ENCODE measurements at places on chromosomes 2 and 18.
A peak's percentile ranks its signal among the peaks of the same experiment; 100 is the strongest.

DNA sequence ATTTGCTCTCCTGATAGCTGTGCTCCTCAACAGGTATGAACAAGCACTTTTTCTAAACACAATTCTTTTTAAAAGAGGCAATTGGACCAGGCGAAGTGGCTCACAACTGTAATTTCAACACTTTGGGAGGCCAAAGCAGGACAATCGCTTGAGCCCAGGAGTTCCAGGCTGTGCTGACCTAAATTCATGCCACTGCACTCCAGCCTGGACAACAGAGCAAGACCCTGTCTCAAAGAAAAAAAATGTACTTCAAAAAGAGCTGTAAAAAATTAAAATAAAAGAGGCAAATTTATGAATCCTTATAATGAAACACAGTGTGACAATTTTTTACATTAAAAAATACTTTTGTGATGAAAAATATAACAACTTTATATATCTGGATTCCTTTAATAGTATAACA lies 1.8 kb upstream of the FAM124B start:
- no peaks in the 10 kb centered on the region for H3K36me3 ChIP-seq
- no peaks in the 10 kb centered on the region for H3K27me3 ChIP-seq
- H3K4me1 ChIP-seq: no peaks in the 10 kb centered on the region
- no peak overlapping the region for H3K4me3 ChIP-seq

DNA sequence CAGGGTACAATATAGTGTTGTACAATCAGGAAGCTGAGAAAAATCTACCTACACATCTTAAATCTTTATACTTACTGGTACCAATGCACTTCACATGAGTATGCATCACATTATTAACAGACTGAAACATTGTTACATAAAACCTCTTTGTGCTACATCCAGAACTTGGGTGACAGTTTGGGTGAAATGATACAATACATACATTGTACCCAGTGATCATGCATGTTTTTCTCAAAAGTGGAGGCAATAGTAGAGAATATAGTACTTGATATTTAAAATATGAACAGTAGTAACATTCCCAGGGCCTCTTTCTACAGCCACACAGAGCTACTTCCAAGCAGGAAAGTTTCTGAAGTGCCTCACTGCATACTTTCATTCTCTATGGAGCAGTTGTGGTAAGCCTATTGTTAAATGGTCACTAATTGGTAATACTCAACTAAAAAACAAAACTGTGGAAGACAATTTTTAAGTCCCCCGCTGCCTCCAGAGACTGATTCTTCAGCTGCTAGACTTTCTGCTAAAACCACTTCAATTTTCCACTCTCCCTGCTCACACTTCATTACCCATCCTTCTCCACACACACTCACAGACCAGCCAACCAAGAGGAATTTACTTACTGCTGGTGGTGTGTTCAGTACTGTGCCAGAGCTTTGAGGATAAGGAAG lies 22.9 kb upstream of the GRB14 start:
- no peak for DNase-seq
- no peaks in the 10 kb centered on the region for H3K4me1 ChIP-seq
- no peak overlapping the region for H3K27ac ChIP-seq
- H3K4me3 ChIP-seq: no peak overlapping the region

GRCh38 chr2:204078003-204078698 lies 141.6 kb downstream of the ICOS start:
- H3K4me1 ChIP-seq: no peaks in the 10 kb centered on the region
- H3K27ac ChIP-seq: no peak overlapping the region
- H3K4me3 ChIP-seq: no peak overlapping the region

- no peak overlapping the region for H3K27ac ChIP-seq
- H3K36me3 ChIP-seq: no peaks in the 10 kb centered on the region
- H3K4me3 ChIP-seq: no peak overlapping the region
- no peak for DNase-seq
Measured at GRCh38 chr2:235171550-235172031, 219.8 kb downstream of the SH3BP4 start.

- H3K27me3 ChIP-seq: no peaks in the 10 kb centered on the region
- no peak overlapping the region for H3K4me3 ChIP-seq
- DNase-seq: no peak
- H3K27ac ChIP-seq: no peak overlapping the region
Measured at GRCh38 chr2:196059491-196059960, 9.1 kb downstream of the DNAH7 start.

GRCh38 chr2:20356042-20356441 lies 5.4 kb upstream of the PUM2 start:
- H3K36me3 ChIP-seq: no peaks in the 10 kb centered on the region
- H3K27me3 ChIP-seq: no peaks in the 10 kb centered on the region
- H3K4me3 ChIP-seq: no peak overlapping the region

- H3K27ac ChIP-seq: no peak overlapping the region
- DNase-seq: no peak
- no peaks in the 10 kb centered on the region for H3K4me1 ChIP-seq
- H3K27me3 ChIP-seq: no peaks in the 10 kb centered on the region
- peaks cover 5% of the 10 kb centered on the region for H3K36me3 ChIP-seq
Measured at GRCh38 chr2:29139152-29139551, 23.9 kb downstream of the CLIP4 start.

GRCh38 chr18:45518311-45519155 lies 96.7 kb upstream of the SLC14A2 start:
- no peak overlapping the region for H3K4me3 ChIP-seq
- no peak overlapping the region for H3K27ac ChIP-seq
- H3K27me3 ChIP-seq: no peaks in the 10 kb centered on the region
- no peak for DNase-seq
- H3K4me1 ChIP-seq: peaks cover 2% of the 10 kb centered on the region
- H3K36me3 ChIP-seq: no peaks in the 10 kb centered on the region

DNA sequence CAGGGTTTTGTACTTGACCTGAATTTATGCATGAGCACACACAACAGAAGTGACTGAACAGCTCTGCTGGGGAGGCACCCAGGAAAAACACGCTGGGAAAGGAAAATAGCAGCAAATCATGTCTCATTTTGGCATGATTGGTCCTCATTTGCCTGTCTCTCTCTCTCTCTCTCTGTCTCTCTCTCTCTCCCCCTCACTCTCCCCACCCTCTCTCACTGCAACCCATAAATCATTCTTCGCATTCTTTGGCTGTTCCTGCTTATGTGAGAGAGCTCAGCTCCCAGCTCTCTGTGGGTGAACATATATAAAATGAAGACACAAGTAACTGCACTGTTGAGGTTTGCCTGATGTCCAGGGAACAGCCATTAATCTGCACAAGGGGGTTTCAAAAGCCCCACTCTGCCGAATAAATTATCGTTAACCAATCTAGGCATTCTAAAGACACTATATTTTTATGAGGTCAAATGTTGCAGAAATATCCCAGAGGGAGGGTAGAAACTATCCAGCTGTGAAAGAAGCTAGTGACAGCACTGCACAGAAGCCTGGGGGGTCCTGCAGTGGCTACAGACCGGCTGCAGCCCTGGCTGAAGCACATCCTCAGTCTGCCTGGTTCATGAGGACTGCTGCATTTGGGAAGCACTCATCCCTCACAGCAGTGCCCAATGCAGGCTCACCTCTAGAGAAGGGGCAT lies 260.3 kb downstream of the AFF3 start:
- H3K4me1 ChIP-seq: no peaks in the 10 kb centered on the region
- DNase-seq: no peak
- no peaks in the 10 kb centered on the region for H3K36me3 ChIP-seq
- no peaks in the 10 kb centered on the region for H3K27me3 ChIP-seq
- no peak overlapping the region for H3K4me3 ChIP-seq

DNA sequence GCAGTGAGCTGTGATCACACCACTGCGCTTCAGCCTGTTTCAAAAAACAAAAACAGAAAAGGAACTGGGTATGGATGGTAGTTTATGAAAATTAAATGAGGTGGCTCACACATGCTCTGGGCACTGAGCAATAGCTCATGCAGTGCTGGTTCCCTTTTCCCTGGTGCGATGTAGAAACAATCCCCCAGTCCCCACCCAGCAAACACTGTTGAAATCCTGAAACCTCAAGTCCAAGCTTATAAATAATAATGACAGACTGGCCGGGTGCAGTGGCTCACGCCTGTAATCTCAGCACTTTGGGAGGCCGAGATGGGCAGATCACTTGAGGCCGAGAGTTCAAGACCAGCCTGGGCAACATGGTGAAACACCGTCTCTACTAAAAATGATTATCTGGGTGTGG lies 55.4 kb upstream of the SMAD2 start:
- H3K36me3 ChIP-seq: no peaks in the 10 kb centered on the region
- H3K4me3 ChIP-seq: no peak overlapping the region
- no peaks in the 10 kb centered on the region for H3K27me3 ChIP-seq
- no peak overlapping the region for H3K27ac ChIP-seq

- H3K36me3 ChIP-seq: no peaks in the 10 kb centered on the region
- peak; percentile 83 for DNase-seq
- H3K4me3 ChIP-seq: no peak overlapping the region
- no peak overlapping the region for H3K27ac ChIP-seq
- H3K4me1 ChIP-seq: no peaks in the 10 kb centered on the region
Measured at GRCh38 chr18:21167641-21168377, 56.2 kb upstream of the ROCK1 start.

DNA sequence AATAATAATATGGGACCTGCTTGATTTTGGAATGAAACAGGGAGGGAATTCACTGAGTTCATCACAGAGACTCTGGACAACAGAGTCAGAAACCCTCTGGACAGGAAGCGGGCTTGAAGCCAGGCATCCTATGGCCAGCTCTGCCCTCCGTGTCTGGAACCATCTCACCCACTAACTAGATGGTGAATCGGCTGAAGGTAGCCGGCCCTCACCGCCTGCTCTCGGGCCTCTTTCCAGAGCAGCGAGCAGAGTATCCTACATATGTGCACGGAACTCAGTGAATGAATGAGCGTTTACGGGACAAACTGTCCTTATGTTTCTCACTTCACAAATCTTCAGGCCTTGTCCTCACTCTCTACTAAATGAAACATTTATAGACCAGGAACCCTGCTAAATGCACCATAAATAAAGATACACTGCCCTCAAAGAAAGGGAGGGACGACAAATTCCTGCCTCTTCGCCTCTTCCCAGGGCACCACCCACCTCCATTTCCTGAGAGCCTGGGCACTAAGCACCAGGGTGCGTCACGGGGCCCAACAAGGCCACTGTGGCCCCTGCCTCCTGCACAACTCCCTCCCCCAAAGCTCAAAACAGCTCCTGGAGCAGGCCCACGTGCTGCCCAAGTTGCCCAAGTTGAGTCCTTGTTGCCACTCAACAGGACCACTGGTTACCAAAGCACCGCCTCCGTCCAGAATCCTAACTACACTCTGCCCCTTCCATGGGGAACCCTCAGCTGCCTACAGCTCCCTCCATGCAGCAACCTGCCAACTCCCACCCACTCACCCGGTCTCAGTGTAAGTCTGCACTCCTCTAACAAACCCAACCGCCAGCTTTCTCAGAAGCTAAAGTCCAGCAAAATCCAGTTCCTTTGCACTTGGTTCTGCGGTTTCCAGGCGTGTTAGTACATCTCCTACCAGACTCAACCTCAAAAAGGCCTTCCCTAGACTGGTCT lies 1.7 kb downstream of the TBC1D8 start:
- peak; percentile 26 for DNase-seq
- H3K27ac ChIP-seq: peak overlapping the region; percentile 68
- no peaks in the 10 kb centered on the region for H3K27me3 ChIP-seq
- peaks cover 27% of the 10 kb centered on the region for H3K4me1 ChIP-seq
- H3K36me3 ChIP-seq: no peaks in the 10 kb centered on the region

DNA sequence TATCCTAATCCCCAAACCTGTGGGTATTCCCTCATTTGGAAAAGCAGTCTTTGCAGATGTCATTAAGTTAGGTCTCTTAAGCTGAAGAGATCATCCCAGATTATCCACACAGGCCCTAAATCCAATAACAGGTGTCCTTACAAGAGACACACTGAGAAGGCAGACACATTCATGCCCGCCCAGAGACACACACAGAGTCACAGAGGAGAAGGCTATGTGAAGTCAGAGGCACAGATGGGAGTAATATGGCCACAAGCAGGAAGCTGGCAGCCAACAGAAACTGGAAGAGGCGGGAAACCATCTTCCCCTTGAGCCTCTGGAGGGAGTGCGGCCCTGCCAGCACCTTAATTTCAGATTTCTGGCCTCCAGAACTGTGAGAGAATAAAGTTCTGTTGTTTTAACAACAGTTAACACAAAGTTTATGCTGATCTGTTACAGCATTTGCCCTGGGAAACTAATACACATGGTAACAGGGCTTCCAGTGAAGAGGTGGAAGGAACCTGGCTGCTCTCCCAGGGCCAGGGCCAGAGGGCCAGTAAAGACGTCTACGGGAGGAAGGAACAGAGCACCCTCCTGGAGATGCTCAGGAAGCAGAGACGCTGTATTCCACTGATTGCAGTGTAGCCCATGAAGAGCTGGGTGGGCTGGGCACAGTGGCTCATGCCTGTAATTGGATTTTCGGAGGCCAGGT lies 217.5 kb downstream of the GLI2 start:
- no peaks in the 10 kb centered on the region for H3K27me3 ChIP-seq
- no peak overlapping the region for H3K27ac ChIP-seq
- H3K36me3 ChIP-seq: no peaks in the 10 kb centered on the region
- no peak for DNase-seq

GRCh38 chr2:189178726-189179569 lies 613 bp downstream of the COL5A2 start:
- H3K27ac ChIP-seq: peak overlapping the region; percentile 60
- DNase-seq: no peak
- no peaks in the 10 kb centered on the region for H3K36me3 ChIP-seq
- H3K4me1 ChIP-seq: no peaks in the 10 kb centered on the region

DNA sequence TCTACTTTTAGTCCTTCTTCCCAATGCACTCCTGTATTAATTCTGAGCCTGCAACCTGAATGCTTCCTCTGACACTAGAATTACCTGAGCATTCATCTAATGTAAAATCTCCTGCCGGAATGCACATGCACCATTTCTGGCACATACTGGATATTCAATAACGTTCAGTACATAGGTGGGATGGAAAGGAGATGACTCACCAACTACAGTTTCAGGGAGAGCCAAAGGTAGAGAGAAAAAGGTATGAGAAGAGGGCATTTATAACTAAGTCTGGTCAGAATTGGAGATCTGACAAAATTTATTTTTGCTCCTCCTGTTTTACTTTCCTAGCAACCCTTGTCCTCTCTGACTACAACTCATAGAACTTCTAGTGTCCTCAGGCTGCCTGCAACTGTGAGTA lies 1954.1 kb upstream of the CELF4 start:
- no peak for DNase-seq
- H3K36me3 ChIP-seq: no peaks in the 10 kb centered on the region
- no peaks in the 10 kb centered on the region for H3K27me3 ChIP-seq
- H3K4me1 ChIP-seq: no peaks in the 10 kb centered on the region

DNA sequence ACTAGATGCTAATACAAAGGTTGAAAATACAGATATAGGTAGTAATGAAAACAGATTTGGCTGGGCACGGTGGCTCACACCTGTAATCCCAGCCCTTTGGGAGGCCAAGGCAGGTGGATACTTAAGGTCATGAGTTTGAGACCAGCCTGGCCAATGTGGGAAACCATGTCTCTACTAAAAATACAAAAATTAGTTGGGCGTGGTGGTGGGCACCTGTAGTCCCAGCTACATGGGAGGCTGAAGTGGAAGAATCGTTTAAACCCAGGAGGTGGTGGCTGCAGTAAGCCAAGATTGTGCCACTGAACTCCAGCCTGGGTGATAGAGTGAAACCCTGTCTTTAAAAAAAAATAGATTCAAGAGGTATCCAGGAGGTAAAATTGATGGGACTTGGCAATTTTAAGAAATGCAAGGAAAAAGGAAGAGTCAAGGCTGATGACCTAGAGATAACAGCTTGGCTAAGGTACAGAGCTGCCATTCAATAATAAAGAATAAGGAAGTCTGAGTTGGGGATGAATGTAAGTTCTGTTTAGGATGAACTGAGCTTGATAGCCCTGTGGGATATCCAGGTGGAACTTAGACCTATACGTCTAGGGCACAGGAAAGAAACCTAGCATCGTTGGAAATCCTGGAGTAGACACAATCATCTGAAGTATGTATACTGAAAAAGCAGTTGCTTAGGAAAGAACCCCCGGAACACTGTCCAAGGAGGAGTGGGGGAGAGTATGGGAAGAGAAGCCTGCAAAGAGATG lies 9.1 kb downstream of the MAT2A start:
- no peak for DNase-seq
- H3K4me3 ChIP-seq: no peak overlapping the region
- no peak overlapping the region for H3K27ac ChIP-seq
- H3K27me3 ChIP-seq: no peaks in the 10 kb centered on the region
- peaks cover 17% of the 10 kb centered on the region for H3K4me1 ChIP-seq
